HCEC 1CT (cell line): ENCODE measurements at places on chromosomes 13 and 19.

- DNase-seq = peak; percentile 13
These were observed 26.5 kb upstream of the FOXO1 start for GRCh38 chr13:40692946-40693345.

GRCh38 chr13:46296115-46296822 lies 84.5 kb downstream of the LRRC63 start:
- peak; percentile 90 for DNase-seq

- no peak for DNase-seq
These were observed 307.6 kb upstream of the NBEA start for GRCh38 chr13:34634448-34634847.

DNA sequence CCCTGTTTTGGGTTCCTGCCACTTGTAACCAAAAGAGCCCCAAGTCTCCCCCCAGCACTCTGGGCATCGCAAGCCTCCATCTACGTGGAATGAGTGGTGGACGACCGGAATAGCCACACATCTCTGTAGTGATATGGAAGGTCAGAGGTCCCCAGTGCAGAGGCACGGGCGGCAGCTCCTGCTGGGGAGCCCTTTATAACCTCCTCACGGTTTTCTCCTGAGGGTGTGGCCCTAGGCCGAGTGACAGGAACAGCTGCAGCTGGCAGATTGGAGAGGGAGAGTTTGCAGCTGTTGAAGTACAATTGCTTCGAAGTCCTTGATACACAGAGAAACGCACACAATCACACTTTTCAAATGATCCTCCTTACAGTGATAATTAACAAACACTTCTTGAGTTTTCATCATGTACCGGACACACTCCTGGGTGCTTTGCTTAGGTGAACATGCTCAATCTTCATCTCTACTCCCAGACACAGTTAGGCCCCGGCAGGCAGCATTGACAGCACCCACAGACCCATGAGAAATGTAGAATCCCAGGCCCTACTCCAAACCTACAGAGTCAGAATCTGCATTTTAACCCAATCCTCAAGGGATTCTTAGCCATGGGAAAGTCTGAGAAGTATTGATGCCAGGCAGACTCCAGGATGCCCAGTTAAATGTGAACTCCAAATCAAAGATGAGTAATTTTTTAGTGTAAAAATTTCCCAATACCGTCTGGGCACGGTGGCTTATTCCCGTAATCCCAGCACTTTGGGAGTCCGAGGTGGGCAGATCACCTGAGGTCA lies 4.9 kb upstream of the ZNF787 start:
- no peak for DNase-seq

DNA sequence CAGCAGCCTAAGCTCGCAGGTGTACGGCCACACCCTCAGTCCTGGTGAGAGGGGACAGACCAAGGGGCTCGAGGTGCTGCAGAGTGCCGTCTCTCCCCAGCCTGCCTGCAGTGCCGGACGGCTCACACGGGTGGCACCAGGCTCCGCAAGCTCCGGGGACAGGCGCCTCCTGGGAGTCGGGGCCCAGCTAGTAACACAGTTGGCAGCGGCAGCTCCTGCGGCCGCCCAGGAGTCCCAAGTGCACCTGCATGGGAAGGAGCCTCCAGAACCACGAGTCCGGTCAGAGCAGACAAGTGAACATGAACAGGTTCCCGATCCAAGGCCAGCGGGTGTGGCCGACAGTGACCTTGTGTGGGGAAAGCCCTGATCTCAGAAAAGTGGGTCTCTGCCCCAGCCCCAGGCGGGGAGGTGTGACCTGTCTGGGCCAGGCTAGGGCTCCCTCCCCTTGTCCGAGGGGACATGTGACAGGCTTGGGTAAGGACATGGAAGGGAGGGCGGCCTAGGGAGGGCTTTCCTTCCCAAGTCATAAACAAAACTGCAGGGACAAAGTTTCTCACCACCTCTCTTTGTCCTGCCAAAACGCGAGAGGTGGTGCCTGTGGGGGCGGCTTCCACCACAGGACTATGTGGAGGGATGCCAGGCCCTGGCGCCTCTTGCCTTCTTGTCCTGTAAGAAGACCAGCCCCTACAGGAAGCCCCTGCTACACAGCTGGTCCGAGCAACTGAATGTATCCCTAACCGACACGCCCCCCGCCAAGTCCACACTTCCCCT lies 46.5 kb downstream of the MLLT1 start:
- DNase-seq = no peak

DNA sequence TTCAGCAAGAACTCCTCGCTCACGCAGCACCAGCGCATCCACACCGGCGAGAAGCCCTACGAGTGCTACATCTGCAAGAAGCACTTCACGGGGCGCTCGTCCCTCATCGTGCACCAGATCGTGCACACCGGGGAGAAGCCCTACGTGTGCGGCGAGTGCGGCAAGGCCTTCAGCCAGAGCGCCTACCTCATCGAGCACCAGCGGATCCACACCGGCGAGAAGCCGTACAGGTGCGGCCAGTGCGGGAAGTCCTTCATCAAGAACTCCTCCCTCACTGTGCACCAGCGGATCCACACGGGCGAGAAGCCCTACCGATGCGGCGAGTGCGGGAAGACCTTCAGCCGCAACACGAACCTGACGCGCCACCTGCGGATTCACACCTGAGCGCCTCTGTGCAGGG lies 20.6 kb upstream of the SMIM17 start:
- no peak for DNase-seq

- DNase-seq = no peak
These were observed 15.2 kb downstream of the IER2 start for GRCh38 chr19:13165162-13165997.
